ENCODE measurements at places on chromosomes 3 and 15. TPM values are rescaled to one million over a fixed set of nuclear protein-coding genes. Genes with fewer than 3 reads are reported as not detected.

DNA sequence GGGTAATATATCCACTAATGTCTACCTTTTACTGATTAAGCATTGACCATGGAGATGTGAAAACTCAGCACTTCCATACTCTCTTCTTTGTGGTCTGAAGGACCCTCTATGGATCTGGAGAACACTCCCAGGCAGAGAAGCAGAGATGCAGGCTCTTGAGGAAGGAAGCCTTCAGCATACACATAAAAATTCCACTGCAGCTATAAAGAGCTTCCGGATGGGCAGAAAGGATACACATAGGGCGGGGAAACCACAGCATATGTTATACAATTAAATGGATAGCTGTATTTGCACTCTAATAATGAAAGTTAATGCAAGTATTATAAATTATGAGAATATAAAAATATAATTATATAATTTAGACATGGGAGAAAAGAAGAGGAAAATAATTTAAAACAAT is 1258.2 kb upstream of the ALCAM start:
- H3K36me3 ChIP-seq, result no peaks in the 10 kb centered on the region
- no peak overlapping the region for H3K4me3 ChIP-seq
- no peak overlapping the region for H3K27ac ChIP-seq
- no peak for DNase-seq
- no peaks in the 10 kb centered on the region for H3K27me3 ChIP-seq

GRCh38 chr3:111852540-111852939 is 6.5 kb upstream of the PHLDB2 start:
- H3K36me3 ChIP-seq, result peaks cover 13% of the 10 kb centered on the region
- no peak overlapping the region for H3K27ac ChIP-seq
- H3K4me1 ChIP-seq, result peaks cover 17% of the 10 kb centered on the region
- no peak for DNase-seq
- no peak overlapping the region for H3K4me3 ChIP-seq

GRCh38 chr15:91021516-91022074 is 799 bp downstream of the VPS33B start:
- peaks cover 2% of the 10 kb centered on the region for H3K36me3 ChIP-seq
- peak overlapping the region; percentile 93 for H3K27ac ChIP-seq
- no peak for DNase-seq
- peak overlapping the region; percentile 98 for H3K4me3 ChIP-seq
- H3K27me3 ChIP-seq, result no peaks in the 10 kb centered on the region
- H3K4me1 ChIP-seq, result peaks cover 19% of the 10 kb centered on the region

Gene PEX5L
- total RNA-seq, result 1.9 TPM

Gene ACSBG1
- total RNA-seq, result 0.18 TPM

Gene OR5K2
- not detected for total RNA-seq

Gene AGBL1
- total RNA-seq, result not detected

DNA sequence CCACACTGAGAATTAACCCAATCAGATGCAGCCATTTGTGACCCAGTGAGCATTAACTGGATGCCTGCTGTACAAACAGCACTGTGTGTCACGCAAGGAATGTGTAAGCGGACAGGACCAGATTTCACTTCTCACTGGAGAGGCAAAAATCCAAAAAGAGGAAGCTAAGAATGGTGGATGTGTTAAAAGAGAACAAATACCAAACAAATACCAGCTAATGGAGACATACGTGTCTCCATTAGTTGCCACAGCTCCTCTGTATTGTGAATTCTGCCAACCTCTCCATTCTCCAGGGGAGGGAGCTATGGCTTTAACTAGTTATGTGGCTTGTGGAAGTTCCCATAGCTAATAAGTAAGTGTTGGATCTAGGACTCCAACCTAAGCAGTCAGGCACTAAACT is 2.6 kb downstream of the LTF start:
- H3K27me3 ChIP-seq, result peaks cover 36% of the 10 kb centered on the region
- H3K4me3 ChIP-seq, result no peak overlapping the region
- H3K4me1 ChIP-seq, result no peaks in the 10 kb centered on the region
- H3K36me3 ChIP-seq, result no peaks in the 10 kb centered on the region

Data from progenitor cell of endocrine pancreas (in vitro differentiated cells).